ENCODE measurements at places on chromosomes 5 and 9. TPM values are rescaled to one million over a fixed set of nuclear protein-coding genes. Genes with fewer than 3 reads are reported as not detected.

Gene PRLR
- total RNA-seq = 1.4 TPM

Gene TESK1
- total RNA-seq = 8.2 TPM

Gene NUTM2F
- 0.45 TPM for total RNA-seq

Gene PCDHB7
- 0.39 TPM for total RNA-seq

Gene LCN1
- total RNA-seq = not detected

Gene CDX1
- total RNA-seq = not detected

Gene ATOX1
- total RNA-seq = 123 TPM

Gene CDC25C
- 29.9 TPM for total RNA-seq

Gene BAAT
- total RNA-seq = 0.58 TPM

Gene FOXD4
- 0.31 TPM for total RNA-seq

Gene NUTM2G
- total RNA-seq = 1.6 TPM

Gene PGM5
- not detected for total RNA-seq

Gene C9orf152
- total RNA-seq = not detected

Gene RASGRF2
- total RNA-seq = 15.0 TPM

Gene SPINK5
- total RNA-seq = 4.5 TPM

Gene NRG2
- 0.70 TPM for total RNA-seq

Gene CERCAM
- total RNA-seq = 7.9 TPM

Gene PCDHGB3
- total RNA-seq = 4.8 TPM

Gene TEK
- total RNA-seq = 7.9 TPM

Gene INSL6
- total RNA-seq = not detected

Gene SH3TC2
- total RNA-seq = 0.04 TPM

Gene PRR16
- total RNA-seq = 0.62 TPM

Gene SLCO6A1
- total RNA-seq = not detected

Gene TMEM252
- not detected for total RNA-seq

Gene TLR4
- total RNA-seq = 0.27 TPM

Gene CDO1
- 21.2 TPM for total RNA-seq

Measured in GM23338 (cell line).